ENCODE measurements at places on chromosomes 16 and 17.

DNA sequence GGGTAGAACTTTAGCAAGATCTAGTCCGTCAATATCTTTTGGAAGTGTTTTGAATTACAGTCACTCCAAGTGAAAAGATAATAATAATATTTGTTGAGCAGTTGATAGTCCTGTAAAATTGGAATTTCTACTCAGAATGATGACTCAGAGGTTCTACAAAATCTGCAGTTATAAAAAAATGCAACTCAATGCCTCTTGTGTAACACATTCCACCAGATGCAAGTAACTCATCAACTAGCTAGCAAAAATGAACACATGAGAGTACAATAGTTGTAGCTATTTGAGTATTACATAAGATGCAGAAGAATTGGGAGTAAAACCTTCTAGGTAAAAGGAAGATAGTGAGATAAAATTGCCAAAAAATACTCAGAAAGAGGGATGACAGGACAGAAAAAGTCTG is 177.2 kb downstream of the CDH8 start:
- DNase-seq = no peak

DNA sequence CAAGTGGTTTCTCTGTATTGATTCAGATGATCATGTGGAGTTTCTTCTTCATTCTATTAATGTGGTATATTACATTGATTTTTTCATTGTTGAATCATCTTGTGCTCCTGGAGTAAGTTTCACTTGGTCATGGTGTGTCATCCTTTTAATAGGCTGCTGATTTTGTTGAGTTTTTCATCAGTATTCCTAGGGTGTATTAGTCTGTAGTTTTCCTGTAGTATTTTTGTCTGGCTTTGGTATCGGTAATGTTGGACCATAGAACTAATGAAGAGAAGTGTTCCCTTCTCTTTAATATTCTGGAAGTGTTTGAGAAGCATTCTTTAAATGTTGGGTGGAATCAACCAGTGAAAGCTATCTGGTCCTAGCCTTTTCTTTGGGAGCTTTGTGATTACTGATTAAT is 99.0 kb downstream of the OMG start:
- peak; percentile 61 for DNase-seq

DNA sequence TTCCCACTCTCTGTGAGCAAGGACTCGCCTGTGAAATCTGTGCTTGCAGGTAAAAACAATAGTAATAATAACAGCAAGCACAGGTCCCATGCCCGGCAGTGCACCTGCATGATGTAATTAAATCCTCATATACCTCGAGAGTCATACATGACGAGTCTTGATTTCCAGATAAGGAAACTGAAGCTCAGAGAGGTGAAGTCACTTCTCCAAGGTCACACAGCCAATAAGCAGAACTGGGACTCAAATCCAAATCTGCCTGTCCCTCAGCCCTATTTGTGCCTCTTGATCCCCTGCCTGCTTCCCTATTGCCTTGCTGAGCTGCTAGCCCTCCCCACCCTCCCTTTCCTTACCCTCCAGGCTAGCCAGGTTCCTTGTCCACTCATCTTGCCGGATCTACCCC is 38.0 kb upstream of the CPNE2 start:
- DNase-seq = no peak

- DNase-seq = peak; percentile 73
Observed at GRCh38 chr16:81778861-81779535, at the start of gene PLCG2. Gene PLCG2, plus strand, starts transcription at chr16:81779291. Its CDS starts 6,699 bp downstream, at chr16:81785990.

GRCh38 chr17:72687886-72688285 is 404.6 kb downstream of the SLC39A11 start:
- DNase-seq = no peak

DNA sequence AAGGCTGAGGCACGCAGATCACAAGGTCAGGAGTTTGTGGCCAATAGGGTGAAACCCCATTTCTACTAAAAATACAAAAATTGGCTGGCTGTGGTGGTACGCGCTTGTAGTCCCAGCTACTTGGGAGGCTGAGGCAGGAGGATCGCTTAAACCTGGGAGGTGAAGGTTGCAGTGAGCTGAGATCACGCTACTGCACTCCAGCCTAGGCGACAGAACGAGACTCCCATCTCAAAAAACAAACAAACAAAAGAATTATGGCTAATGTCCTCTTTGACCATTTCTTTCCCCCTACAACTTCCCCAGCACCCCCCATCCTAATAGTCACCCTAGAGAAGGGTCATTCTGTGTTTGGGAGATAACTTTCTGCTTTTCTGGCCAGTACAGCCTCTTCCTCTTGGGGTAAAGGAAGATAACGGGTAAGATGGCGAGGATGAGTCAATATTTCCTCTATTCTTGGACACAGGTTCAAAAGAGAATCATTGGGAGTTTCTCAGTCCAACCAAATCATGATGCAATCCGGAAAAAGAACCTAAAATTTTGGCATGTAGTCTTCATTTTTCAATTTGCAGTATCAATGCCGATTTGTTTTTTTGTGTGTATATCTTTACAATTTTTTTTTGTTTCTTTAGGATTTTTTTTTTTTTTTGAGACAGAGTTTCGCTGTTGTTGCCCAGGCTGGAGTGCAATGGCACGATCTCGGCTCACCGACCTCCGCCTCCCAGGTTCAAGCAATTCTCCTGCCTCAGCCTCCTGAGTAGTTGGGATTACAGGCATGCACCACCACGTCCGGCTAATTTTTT is 107.6 kb upstream of the MED13 start:
- no peak for DNase-seq

- DNase-seq = peak; percentile 80
Observed at GRCh38 chr16:16083421-16084156, 134.2 kb downstream of the ABCC1 start.
